ENCODE measurements at places on chromosomes 1 and 21. TPM values are rescaled to one million over a fixed set of nuclear protein-coding genes. Genes with fewer than 3 reads are reported as not detected.

KCNJ15 gene
- 142 TPM for total RNA-seq

CD2 gene
- 12.1 TPM for total RNA-seq

MAB21L3 gene
- total RNA-seq, result 2.9 TPM

FCN3 gene
- total RNA-seq, result 7.9 TPM

FCGR3A gene
- 41.7 TPM for total RNA-seq

TNFRSF18 gene
- 8.1 TPM for total RNA-seq

GNG4 gene
- total RNA-seq, result not detected

PCAT6 gene
- total RNA-seq, result 2.0 TPM

LPAR3 gene
- total RNA-seq, result 0.22 TPM

LEMD1 gene
- total RNA-seq, result 6.5 TPM

VSIG8 gene
- not detected for total RNA-seq

SLC22A15 gene
- 9.8 TPM for total RNA-seq

TSPEAR gene
- 0.22 TPM for total RNA-seq

P3H1 gene
- 29.7 TPM for total RNA-seq

- DNase-seq, result no peak
These were observed 1.4 kb downstream of the MAB21L3 start for GRCh38 chr1:116112388-116113140.

GRCh38 chr1:22709891-22710700 is 543 bp upstream of the EPHB2 start:
- peak; percentile 75 for DNase-seq

DNA sequence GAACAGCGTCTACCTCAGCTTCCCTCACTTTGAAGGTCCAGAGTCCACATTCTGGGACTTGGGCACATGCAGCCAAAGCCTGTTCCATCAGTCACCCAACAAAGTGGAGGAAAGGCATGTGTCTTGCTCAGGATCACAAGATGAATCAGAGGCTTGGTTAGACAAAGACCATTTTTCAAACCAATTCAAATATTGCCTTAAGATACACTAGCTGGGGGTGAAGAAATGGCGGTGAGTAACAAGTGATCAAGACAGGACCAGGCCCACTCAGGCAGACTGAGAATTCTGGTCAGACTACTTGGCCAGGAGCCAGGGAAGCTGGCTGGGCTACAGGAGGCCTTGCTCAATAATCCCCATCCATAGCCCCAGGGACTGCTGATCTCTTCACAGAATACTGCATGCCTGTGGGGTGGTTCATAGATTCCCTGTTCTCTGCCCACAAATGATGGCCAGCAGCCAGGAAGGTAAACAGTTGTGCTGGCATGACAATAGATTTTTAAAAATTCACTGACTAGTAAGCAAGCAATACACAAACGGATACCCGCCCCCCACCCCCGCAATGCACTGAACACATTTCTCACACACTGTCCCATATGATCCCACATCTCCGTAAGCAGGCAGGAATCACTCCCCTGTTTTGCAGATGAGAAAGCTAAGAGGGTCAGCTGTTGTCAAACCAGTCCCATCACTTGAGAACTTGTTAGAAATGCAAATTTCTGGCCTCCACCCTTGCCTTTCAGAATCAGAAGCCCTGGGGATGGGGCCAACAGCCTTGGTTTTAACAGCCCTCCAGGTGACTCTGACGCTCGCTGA is 27.2 kb downstream of the ERI3 start:
- no peak for DNase-seq

- DNase-seq, result no peak
These were observed 51.1 kb upstream of the KLHDC7A start for GRCh38 chr1:18429654-18430053.

DNA sequence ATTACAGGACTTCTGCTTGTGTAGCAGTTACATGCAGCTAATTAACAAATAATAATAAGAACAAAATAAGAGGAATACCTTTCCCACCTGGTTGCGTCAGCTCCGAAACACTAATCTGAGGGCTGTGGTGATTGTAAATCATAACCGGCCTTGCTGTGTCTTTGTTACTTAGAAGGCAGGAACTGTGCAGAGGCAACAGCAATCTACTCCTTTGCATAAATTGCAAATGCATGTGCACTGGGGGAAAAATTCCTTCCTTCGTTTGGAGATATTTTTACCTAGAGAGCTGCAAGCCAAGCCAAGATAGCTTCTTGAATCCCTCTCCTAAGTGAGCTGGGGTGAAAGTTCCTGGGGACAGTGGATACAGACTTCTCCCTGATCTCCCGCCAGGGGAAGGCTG is 46.0 kb downstream of the NKAIN1 start:
- DNase-seq, result no peak

- no peak for DNase-seq
These were observed 35.7 kb downstream of the SDC3 start for GRCh38 chr1:30872948-30873263.

DNA sequence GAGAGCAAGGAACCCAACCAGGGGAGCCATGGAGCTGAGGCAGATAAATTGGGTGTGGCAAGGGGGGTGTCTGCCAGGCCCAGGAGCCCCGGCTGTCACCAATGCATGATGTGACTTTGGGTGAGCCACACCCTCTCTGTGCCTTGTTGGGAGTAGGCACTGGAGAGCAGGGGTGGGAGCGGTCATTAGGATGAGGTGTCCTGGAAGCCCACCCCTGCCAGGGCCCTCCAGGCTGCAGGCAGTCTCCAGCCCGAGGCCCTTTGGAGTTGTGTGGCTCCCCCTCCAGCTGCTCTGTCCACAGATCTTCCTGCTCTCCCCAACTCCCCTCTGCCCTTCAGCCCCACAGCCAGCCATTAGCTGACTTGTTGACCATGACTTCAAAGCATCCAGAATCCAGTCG is 11.4 kb downstream of the MX2 start:
- DNase-seq, result no peak

- no peak for DNase-seq
These were observed 22.3 kb downstream of the XCL2 start for GRCh38 chr1:168521401-168522000.

GRCh38 chr1:40986328-40986783 is 6.9 kb downstream of the CTPS1 start:
- no peak for DNase-seq

DNA sequence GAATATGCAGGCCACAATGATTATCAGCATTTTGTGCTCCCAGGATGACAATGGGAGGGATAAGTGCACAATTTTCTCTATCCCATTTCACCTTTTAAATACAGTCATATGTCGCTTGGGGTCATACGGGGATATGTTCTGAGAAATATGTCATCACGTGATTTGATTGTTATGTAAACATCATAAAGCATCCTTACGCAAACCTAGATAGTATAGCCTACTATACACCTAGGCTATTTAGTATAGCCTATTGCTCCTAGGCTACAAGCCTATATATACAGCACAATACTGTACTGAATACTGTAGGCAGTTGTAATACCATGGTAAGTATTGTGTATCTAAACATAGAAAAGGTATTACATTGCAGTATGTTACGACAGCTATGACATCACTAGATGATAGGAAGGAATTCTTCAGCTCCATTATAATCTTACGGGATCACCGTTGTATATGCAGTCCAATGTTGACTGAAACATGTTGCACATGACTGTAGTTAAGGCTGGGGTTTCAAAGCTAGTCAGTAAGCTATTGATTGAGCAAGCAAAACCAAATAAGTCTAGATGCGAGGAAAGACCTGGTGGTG is 18.9 kb downstream of the RUSC1 start:
- DNase-seq, result no peak

DNA sequence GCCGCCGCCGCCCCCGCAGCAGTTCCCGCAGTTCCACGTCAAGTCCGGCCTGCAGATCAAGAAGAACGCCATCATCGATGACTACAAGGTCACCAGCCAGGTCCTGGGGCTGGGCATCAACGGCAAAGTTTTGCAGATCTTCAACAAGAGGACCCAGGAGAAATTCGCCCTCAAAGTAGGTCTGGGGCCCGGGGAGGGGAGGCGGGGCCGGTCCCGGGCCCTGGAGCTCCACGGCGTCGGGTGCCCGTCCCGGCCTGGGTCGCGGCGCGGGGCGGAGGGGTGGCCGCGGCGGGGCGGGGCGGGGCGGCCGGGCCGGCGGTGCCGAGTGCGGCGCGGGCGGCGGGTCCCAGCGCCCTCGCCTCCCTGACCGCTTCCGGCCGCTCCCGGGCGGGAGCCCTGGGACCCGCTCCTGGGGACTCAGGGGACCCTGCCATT is 646 bp downstream of the MAPKAPK2 start:
- peak; percentile 74 for DNase-seq

DNA sequence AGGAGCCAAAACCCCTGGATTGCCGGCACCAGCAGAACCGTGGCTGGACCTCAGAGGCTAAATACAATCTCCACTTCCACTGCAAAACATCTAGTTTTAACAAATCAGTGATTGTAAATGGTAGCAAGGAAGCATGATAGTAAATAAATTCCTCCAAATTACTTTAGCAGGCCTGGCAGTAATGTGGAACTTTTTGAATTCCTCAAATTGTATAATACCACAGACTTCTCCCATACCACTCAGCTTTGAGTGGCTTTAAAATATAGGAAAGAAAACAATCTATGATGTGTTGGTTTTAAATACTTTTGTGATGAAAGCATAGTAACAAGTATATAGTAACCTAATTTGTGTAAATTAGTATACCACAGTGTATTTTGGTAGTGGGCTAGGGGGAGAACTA is 34.1 kb downstream of the NIBAN1 start:
- DNase-seq, result no peak

DNA sequence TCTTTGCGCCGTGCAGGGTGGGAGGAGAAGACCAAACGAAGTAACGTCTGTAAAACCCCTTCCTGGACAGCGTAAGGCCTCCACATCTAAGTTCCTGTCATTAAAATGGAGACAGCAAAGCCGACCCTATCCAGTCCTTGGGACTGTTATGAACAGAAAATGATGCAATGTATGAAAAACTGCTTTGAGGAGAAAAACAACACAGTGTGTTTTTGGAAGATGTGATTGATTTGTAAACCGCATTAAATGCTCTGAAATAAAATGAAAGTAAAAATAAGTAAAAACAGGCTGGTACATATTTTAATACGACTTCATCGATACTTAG is 827 bp upstream of the URB1 start:
- DNase-seq, result no peak

DNA sequence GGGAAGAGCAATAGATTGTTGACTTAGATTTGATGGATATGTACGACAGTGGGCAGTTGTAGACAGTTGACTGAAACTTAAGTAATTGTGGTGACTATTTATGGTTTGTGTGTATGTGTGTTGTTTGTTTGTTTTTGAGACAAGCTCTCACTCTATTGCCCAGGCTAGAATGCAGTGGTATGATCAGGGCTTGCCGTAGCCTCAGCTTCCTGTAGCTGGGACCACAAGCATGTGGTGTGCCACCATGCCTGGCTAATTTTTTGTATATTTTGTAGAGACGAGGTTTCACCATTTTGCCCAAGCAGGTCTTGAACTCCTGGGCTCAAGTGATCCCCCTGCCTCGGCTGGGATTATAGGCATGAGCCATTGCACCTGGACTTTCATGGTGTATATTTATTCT is 9.8 kb downstream of the SDHC start:
- no peak for DNase-seq

- DNase-seq, result no peak
These were observed 3.1 kb upstream of the DSCAM start for GRCh38 chr21:40850071-40850470.

DNA sequence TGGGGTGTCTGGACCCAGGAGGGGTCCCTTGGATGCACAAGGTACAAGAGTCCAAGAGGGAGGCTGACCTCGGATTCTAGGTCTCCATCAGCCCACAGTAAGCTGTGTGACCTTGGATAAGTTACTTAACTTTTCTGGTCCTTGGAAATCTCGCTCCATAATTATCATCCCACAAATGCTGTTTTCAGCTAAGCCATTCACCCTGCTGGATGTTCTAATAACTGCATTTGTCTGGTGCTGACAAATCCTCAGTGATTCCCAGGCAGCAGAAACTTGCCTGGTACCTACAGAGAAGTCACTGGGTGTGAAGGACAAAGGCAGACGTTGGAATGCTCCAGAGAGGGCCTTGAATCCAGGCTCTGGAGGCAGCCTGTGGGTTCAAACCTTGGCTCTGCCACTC is 89.7 kb downstream of the IGSF21 start:
- no peak for DNase-seq

- peak; percentile 43 for DNase-seq
These were observed 33.1 kb upstream of the LMO4 start for GRCh38 chr1:87295445-87296110.

DNA sequence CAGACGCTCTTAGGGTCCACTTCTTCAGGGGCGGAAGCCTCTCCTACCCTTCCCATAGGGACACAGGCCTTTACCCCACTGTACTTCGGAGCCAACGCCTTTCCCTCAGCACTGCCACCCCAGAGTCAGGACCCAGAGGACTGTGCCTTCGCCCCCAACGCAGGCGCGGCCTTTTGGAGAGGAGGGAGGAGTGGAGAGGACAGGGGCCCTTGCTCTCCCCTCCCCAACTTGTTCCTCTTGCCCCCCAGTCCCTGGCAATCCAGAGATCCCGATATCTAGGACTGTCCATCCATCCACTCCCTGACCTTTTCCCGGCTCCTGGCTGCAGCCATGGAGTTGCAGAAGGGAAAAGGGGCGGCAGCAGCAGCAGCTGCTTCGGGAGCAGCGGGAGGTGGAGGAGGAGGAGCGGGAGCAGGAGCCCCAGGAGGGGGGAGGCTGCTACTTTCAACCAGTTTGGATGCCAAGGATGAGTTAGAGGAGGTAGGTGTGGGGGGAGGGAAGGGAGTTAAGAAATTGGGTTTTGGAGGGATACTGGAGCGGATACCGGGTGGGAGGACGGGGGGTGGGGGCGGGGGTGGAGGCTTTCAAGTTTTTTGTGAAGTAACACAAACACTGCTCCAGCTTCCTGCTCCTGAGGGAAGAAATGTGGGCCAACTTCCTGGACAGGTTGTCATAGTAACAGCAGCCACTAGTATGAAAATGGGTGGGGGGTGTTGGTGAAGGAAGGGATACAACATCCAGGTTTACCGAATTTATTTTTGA is 636 bp downstream of the INTS3 start:
- peak; percentile 85 for DNase-seq

DNA sequence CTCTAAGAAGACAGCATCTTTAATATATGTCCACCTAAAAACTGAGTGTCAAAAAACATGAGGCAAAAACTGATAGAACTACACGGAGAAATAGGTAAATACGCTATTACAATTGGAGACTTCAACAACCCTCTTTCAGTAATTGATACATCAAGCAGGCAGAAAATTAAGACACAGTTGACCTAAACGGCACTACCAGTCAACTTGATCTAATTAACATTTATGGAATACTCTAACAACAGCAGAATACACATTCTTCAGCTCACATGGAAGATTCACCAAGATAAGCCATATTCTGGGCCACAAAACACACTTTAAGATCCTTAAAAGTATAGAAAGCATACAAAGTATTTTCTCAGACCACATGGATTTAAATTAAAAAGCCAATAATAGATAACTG is 137.6 kb downstream of the CLIC6 start:
- DNase-seq, result no peak
